ENCODE measurements at places on chromosomes 2 and 18.

- DNase-seq = no peak
Observed at GRCh38 chr18:59927246-59927825, 27.5 kb downstream of the PMAIP1 start.

- no peak for DNase-seq
Observed at GRCh38 chr2:64937687-64938491, 51.3 kb upstream of the SLC1A4 start.

DNA sequence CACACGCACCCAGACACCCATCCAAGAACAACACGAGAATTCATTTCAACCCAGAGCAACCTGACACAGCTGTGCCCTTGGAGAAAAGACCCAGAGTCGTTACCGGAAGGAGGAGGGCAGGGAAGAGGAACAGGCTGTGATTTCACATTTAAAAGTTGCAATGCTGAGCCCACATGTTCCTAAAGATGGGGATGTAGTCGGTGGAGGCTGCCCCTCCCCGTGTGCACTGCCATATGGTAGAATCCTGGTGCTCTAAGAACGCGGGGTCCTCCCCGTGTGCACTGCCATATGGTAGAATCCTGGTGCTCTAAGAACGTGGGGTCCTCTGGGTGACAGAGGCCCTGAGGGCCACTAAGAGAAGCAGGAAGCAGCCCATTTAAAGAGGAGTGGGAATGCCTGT lies 10.9 kb downstream of the MTERF4 start:
- no peak for DNase-seq

DNA sequence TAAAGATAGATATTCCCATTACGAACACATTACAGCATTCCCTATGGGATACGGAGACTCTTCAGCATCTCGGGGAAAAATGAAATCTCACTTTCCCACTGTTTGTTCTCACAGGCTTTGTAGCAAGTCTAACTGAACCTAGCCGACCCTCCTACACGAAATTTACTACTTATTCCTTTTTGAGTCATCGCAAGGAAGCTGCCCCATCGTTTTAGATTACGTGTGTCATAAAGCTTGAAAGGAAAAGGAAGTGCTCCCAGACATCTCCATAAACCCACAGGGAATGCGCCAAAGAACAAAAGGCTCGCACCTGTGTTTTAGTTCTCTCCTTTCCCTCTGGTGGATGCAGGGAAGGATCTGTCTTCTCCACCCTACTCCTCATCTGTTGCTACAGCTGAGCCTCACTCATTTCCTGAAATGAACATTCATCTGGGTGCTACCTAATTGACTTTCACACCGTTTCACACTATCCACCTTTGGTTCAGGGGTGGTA lies 76.2 kb upstream of the STK39 start:
- DNase-seq = no peak

GRCh38 chr2:44889096-44889495 lies 52.4 kb upstream of the SIX3 start:
- no peak for DNase-seq

GRCh38 chr2:287911-288757 lies at the start of gene ALKAL2:
Gene ALKAL2, minus strand, starts transcription at chr2:288091. Its CDS starts 256 bp downstream, at chr2:287835.
- DNase-seq = no peak

GRCh38 chr2:132804051-132804450 lies 134.0 kb upstream of the LYPD1 start:
- DNase-seq = peak; percentile 20

DNA sequence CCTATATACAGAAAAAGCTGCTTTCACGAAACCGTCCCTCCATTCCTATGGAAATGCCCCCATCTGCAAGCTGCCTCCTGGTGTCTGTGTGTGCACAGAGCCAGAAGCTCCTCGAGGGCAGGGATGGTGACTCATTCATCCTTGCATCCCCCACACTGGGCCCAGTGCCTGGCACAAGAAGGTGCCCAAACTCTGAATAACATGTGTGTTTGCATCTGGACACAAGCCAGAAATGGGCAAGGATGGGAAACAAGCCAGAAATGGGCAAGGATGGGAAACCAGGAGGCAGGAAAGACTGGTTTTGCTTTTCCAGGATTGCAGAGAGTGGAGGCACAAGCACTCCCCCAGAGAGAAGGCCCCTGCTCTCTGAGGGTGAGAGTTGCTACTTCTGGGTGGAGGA lies 313.9 kb downstream of the CELF4 start:
- DNase-seq = no peak

DNA sequence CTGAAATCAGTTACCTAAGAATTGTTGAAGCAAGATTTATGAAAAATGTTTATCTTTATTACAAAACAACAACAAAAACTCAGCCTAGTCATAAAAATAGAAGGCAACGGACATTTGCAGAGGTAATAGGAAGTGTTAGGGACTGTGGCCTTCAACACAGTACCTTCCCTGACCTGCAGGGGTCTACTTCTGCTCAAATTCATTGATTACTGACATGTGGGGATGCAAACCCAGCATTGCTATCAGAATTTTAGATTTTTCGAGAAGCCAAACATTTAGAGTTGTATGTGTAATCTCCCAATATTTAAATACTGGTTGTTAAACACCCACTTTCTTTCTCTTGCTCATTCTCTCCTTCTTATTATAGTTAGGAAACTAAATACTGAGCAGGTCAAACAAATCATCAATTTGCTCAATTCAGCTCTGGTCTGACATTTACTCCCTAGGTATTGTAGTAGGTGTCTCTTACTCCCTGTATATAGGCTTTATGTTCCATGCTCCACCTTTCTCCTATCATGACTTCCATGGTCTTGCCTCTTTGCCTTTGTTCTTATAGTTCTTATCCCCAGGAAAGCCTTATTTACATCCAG lies 198.5 kb downstream of the UBE2E3 start:
- DNase-seq = no peak

GRCh38 chr2:45889053-45889452 lies 237.6 kb downstream of the PRKCE start:
- no peak for DNase-seq

DNA sequence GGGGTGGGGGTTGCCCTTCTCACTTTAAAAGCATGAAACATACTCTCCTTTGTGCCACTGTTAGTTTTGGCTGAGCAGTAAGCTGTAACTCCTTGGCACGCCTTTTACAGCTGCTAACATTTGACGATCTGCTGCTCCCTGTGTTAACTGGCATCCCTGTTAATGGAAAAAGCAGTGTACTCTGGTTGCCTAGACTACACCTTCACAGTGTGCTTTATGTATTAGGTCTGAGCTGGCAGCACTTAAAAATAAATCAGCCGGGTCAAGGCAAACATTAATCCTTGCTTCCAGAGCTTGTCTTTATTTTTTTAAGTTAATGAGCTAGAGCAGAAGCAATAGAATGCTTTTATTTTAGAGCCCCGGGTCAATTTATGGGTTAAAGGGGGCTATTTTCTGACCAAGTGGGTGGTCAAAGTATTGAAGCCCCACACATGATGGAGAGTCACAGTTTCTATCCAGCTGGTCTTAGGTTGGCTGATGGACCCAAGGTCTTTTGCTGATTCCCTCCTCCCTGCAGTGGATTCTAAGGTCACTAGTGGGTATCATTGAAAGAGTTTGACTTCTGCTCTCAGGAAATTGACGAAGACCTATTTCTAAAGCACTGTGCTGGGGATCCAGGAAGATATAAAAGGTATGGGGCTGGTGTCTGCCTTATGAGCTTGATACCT lies 54.5 kb downstream of the CFAP221 start:
- DNase-seq = no peak

DNA sequence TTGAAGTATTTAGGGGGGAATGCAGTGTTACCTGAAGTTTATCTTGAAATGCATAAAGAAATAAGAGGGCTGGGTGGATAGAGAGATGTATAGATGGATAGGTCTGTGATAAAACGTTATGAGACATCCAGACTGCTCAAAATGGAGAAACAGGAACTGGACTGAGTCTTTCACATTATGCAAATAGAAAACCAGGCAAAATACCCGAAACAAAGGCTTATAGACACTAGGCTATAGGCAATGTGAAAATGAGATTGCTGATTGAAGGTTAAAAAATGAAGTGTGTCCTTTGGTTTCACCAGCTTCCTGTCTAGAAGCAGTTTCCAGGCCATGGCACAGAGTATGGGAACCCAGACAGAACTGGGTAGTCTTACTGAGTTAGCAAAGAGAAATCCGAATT lies 24.9 kb upstream of the SLC3A1 start:
- no peak for DNase-seq

GRCh38 chr2:64019975-64020528 lies 824 bp upstream of the VPS54 start:
- DNase-seq = no peak

GRCh38 chr18:62730941-62731340 lies 15.6 kb downstream of the PHLPP1 start:
- no peak for DNase-seq

- peak; percentile 59 for DNase-seq
Observed at GRCh38 chr2:143513081-143513480, 383.9 kb downstream of the ARHGAP15 start.

- no peak for DNase-seq
Observed at GRCh38 chr2:101089419-101089818, 61.8 kb downstream of the TBC1D8 start.

DNA sequence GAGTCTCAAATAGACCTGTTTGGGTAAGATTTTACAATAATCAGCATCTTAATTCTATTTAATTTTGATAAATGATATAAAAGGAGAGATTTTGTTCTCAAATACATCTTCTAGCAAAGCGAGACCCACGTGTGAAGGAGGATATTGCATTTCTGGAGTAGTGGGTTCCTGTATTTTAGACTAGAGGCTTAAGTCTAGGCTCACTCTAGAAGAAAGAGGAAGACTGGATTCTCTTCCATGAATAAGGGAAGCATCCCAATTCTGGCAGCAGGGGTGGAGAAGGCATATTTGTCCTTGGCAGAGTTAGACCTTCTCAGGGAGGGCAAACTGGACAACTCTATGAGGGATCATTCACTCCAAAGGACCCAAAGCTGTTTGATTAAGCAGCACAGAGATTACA lies 11.3 kb upstream of the FAM228A start:
- no peak for DNase-seq

DNA sequence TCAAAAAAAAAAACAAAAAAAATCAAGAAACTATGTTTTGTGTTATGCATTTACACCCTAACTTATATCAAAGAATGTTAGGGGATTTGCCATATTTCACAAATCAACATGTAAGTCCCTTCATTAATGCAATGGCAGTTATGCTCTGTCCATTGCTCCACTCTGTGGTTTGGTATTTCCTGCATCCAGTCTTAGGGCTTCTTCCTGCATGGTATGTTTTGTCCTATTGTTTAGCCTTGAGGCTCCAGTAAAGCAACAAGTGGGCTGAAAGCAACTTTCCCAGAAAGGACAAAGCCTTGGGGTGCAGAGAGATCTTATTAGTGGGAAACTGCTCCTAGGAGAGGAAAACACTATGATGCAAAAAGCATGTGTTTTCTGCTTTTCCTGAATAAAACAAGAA lies 474.1 kb downstream of the IRS1 start:
- DNase-seq = no peak

DNA sequence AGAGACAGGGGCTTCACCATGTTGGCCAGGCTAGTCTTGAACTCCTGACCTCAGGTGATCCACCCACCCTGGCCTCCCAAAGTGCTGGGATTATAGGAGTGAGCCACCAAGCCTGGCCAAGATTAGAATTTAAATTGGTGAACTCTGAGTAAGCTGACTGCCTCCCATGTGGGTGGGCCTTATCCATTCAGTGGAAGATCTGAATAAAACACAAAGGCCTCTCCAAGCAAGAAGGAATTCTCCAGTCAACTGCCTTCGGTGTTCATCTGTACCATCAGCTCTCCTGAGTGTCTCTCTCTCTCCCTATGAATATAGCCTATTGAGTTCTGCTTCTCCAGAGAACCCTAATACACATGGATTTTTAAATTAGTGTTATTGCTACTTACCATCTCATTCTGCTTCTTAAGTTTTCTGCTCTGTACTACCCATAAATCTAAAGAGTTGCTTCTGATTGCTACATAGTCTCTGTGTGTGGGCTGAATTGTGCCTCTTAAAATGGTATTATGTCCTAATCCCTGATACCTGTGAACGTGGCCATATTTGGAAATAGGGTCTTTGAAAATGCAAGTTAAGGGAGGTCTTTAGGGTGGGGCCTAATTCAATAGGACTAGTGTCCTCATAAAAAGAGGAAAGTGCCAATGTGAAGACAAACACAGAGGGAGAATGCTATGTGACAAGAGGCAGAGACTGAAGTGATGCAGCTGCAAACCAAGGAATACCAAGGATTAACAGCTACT lies 36.3 kb downstream of the FBXO11 start:
- no peak for DNase-seq

DNA sequence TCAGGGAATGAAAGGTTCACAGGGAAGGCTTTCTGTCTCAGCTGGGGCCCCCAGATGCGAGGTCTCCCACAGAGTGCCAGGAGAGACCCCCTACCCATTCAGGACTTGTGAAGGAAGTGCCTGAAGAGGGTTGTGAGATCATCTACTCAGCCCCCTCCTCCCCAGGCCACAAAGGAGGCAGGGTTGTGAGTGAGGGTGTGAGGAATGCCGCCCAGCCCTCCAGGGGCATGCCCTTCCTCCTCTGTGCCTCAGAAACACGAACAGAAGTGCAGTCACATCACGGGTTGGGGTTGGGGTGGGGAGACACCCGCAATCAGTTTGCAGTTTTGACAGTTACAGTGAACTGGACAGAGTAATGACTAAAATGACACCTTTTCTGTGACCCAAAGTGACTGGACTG lies 5.0 kb downstream of the MAL start:
- DNase-seq = no peak

DNA sequence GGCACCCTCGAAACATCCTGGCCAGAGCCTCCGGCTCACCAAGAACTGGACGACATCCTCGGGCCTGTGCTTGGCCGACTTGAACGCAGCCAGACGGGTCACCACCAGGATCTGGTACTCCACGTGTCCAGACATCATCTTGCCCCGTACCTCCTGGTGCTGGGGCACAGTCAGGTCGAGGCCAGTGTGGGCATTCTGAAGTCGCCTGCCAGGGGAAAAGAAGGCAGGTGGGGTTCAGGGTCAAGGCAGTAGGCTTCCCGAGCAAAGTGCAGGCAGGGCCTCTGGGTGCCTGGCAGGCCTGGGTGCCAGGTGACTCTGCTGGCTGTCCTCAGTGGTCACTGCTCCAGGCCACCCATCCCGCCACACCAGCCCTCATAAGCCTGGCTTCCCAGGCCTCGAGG lies 5.6 kb downstream of the HS1BP3 start:
- no peak for DNase-seq

- DNase-seq = no peak
Observed at GRCh38 chr2:33134791-33135560, 188.2 kb downstream of the LTBP1 start.

DNA sequence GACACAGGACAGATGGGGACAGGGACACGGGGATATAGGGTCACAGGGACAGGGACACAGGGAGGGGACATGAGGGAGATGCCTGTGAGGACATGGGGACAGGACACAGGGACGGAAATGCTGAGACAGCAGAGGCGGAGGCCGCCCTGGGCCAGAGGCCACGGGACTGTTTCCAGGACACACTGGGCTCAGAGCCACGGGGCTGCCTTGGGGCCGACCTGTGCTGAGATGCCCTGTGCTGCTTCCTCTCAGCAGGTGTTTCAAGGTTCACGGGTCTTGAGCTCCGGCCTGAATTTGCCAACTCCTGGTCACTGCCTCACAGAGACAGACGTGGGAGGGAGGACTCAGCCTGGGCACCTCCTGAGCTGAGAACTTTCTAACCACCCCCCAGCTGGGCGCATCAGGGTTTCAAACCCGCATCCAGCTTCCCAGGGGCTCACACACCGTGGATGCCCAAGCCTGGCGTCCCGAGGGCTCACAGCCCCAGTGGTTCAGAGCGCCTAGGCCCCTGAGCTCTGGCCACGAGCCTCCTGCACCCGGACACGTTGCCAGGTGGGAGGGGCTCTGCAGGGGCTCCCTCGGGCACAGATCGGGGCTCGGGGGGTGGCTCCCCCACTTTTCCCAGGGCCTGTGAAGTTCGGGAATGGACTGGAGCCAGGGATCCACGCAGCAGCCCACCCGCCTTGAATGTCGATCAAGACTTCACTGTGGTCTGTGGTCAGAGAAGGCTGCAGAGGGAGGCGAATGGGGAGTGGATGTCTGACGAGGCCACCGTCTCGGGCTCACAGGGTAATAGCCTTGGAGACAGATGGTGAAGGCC lies 64.1 kb downstream of the SLC66A2 start:
- DNase-seq = no peak

All from fibroblast of skin of left quadriceps (primary cell).